ENCODE measurements at places on chromosomes 5 and 9. TPM values are rescaled to one million over a fixed set of nuclear protein-coding genes. Genes with fewer than 3 reads are reported as not detected.

GRCh38 chr5:54146916-54147315, 163.5 kb downstream of the ARL15 start:
- DNase-seq: no peak

GRCh38 chr9:132945186-132946130, 1.0 kb upstream of the TSC1 start:
- DNase-seq: no peak

DNA sequence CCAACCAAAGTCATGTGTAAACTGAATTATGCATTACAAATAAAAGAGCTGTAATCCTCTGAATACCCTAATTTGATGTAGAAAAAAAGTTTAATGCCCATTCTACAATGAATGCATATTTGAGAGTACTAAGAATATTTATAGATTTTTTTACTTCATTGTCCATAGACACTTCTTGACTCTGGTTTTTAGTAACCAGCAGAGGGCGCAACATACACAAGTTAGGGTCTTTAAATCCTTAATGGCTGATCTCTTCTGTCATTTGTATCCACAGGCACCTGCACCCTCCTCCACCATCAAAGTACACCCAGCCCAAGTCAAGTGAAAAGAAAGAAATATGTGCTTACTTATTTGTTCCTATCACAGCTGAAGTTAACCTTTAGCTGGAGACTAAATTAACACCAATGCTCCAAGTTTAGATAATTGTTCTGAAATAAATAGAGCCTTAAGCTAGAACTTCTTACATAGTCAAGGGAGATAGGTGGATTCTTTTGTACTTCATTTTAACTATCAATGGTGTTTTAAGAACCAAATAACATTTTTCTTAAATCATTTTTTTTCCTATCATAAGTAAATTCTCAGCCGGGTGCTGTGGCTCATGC, 524.2 kb upstream of the DAB2 start:
- DNase-seq: peak; percentile 34

The SLC45A2 gene
- 0.27 TPM for total RNA-seq

The TMEM174 gene
- total RNA-seq: not detected

GRCh38 chr5:146878476-146879172, at the start of gene PPP2R2B:
Gene PPP2R2B (minus strand): TSS chr5:146878757.
- peak; percentile 59 for DNase-seq

The ITK gene
- total RNA-seq: 0.27 TPM

Measured in hematopoietic multipotent progenitor cell (in vitro differentiated cells).